Nephron progenitor cell (in vitro differentiated cells): ENCODE measurements at places on chromosomes 1 and 21.

GRCh38 chr21:37193676-37194075 is 73.5 kb downstream of the VPS26C start:
- DNase-seq = no peak

DNA sequence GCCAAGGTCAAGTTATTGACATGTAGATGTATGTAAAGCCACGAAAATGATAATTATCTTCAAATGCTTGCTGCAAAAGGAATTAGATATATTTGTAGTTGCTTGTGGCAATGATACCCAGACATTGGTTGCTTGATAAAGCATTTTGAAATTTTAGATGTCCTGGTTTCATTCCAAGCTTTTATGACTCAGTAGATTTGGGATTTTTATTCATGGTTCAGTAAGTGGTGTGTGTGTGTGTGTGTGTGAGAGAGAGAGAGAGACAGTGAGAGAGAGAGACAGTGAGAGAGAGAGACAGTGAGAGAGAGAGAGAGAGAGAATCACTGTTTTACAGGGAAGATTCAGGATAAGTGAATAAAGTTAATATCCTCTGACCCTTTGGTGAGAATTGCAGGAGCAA is 498.2 kb upstream of the C1orf87 start:
- DNase-seq = no peak

GRCh38 chr1:243323491-243323890 is 67.7 kb downstream of the SDCCAG8 start:
- DNase-seq = no peak

DNA sequence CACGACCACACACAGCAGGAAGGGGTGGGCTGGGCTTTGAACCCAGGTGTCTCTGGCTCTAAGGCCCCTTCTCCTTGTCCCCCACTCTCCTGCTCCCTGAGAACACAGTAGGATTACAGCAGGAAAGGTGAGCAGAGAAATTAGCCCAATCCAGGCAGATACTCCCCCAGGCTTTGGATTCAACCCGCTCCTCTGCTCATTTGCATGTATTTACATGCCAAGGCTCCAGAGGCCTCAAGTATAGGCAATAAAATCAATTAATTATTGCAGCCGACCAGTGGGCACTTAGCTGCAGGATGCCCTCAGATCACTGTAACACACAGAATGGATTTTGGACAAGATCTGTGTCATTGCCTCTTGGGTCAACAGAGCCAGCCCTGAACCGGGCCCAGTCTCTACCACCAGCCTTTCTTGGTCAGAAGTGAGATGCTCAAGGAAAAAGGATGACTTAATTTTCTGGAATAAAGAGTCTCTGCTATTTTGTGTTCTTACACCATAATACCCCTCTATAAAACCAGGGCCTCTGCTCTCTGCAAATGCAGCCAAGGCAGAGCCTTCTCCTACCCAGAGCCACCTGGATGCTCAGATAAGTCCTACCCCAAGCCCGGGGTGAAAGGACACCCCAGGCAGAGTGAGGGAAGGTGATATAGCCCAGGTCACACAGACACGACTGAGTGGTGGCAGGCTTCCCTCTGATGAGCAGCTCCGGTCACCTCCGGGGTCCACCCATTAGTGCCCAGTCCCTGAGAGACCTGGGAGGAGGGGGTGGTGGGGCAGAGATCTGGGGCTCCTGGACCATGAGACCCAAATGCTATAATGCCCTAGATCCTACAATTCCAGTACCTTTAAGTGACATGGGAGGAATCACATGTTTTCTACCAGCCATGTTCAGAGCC is 28.9 kb downstream of the MATN1 start:
- DNase-seq = no peak

DNA sequence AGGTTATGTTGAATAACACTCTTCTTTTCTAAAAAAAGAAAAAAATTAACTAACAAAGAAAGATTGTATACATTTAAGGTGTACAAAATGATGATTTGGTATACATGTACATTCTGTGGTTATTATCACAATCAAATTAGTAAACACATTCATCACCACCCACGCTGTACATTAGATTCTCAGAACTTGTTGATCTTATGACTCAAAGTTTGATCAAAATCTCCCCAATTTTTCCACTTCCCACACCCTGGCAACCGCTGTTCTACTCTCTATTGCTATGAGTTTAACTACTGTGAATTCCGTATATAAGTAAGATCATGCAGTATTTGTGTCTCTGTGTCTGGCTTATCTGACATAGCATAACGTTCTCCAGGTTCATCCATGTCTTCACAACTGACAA is 469.5 kb upstream of the CHRM3 start:
- DNase-seq = no peak

DNA sequence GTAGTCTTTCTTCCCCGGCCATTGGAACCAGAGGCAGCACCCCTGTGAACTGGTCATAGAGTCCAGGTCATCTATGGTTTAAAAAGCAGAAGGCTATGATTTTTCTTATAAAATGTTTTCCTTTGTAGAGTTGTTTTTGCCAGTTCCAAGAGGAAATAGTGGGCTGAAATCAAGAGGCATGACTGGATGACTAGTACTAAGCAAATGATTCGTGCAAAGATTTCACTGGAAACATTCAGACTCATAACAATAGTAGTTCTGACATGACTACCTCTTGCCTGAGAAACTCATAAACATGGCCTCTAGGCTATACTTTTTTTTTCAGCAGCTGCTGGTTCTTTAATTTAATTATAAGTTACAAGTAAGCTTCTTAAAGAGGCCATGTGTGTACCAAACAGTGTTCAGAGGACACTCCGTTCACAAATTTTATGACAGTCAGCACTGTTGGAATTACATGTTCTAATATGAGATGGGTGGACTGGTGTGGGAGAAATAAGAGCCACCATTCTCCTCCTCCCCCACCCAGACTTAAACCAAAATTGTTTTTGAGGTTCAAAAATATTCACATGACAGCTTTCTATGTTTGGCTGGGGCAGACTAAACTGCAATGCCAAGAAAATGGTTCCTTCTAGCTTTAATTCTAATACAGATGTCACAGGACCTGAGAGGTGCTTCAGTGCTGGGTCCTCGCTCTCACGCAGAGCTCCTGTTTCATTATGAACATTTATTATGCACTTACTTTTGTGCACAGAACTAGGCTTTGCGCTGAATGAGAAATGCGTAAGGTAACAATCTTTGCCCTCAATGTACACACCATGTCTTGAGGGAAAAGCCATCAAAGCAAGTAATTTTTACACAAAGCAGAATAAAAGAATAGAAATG is 147.5 kb downstream of the ZC3H11B start:
- no peak for DNase-seq

DNA sequence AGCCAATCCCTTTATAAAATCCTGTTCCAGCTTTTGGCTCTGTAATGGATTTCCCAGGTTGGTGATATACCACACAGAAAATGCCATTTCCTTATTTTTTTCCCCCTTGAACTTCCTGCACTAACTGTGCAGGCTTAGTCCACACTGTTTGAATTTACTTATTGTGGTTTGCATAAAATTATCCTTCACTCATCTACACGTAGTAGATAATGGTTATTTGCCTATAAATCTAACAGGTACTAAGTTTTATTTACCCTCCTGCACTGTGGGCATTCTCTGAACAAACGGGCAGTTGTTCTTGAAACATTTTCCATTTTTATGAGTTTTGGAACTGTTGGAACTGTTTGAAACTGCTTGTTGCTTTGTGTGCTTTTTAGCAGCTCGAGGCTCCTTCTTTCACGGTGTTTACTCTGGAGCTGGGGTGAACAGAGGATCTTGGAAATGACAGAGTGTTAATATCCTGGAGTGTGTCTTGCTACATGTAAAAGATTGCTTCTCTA is 23.0 kb upstream of the KIFAP3 start:
- DNase-seq = no peak

- no peak for DNase-seq
These were observed 2.2 kb downstream of the S100A2 start for GRCh38 chr1:153563483-153563901.

- DNase-seq = no peak
These were observed 9.5 kb upstream of the GTF2B start for GRCh38 chr1:88900883-88901282.

- DNase-seq = no peak
These were observed 33.0 kb downstream of the EPHA2 start for GRCh38 chr1:16122916-16123315.

DNA sequence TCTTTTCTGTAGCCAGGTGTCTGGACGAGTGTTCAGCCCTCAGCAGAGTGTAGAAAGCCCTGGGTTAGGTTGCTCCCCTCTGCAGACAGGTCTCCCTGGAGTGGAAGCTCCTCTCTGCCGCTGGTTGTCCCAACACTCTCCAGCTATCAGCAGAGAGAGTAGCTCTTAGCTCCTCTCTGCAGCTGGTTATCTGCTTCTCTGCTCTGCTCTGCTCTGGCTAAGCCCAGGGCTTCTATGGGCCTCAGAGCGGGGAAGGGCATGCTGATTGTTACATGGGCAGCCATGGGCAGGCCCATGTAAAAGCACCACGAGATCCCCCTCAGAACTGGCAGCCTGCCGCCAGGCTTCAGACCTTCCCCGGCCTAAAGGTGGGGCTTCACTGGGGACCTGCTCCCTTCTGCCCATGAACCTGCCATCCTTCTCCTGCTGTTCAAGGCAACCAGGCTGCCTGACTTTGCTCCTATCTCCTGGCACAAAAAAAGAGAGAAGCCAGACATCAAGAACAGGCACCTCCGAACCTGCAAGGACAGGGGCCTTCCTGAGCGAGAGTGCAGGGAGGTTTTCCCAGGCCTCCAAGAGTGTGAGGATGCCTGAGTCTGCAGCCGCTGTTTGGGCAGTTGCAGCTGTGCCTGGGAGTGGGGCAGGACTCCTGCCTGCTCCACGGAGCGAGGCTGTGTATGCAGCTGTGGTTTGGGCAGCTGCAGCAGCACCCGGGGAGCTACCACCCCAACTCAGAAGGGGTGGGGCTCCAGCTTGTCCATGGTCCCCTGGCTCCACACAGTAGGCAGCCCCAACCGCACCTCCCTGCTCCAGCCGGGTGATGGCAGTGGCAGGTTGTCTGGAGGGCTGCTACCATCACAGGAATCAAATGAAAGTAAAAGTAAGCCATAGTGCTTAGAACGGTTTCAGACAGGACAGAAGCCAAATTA is 973.7 kb downstream of the LTN1 start:
- no peak for DNase-seq

DNA sequence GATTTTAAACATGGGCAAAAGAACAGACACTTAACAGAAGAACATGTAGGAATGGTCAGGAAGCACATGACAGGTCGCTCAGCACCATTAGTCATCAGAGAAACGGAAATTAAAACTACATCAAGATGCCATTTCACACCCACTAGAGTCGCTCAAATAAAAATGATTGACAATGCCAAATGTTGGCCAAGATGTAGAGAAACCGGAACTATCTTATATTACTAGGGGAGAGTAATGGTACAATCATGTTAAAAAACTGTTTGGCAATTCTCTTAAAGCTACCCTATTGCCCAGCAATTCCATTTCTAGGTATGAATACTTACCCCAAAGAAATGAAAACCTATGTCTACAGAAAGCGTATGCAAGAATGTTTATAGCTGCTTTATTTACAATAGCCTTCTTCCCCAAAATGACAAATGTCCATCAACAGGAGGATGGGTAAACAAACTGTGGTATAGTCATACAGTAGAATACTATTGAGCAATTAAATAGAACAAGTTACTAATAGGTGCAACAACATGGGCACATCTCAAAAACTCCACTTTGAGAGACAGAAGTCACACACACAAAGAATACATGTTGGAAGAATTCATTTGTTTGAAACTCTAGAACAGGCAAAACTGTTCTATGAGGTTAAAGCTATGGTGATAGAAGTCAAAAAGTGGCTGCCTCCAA is 92.8 kb downstream of the ETS2 start:
- DNase-seq = no peak

- no peak for DNase-seq
These were observed 23.7 kb downstream of the UCK2 start for GRCh38 chr1:165851034-165851658.

DNA sequence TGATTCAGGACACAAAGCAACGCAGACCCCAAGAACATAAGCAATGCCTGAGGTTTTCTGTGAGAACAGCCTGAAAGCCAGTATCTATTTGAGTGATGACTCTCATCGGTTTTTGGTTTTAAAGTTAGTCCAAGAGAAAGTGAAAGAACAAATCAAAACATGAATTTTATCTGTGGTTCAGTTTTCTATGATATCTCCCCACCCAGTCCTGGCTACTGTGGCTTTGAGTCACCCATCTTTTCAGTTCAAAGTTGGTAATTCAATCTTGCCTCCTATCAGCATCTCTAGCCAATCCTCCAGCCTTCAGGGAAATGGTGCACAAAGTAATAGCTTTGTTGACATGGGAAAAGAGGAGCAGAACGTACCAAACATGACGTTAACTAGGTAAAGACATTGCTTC is 40.5 kb upstream of the KRTAP19-8 start:
- DNase-seq = no peak

- DNase-seq = peak; percentile 6
These were observed 108.0 kb downstream of the TNNI3K start for GRCh38 chr1:74343216-74343615.

DNA sequence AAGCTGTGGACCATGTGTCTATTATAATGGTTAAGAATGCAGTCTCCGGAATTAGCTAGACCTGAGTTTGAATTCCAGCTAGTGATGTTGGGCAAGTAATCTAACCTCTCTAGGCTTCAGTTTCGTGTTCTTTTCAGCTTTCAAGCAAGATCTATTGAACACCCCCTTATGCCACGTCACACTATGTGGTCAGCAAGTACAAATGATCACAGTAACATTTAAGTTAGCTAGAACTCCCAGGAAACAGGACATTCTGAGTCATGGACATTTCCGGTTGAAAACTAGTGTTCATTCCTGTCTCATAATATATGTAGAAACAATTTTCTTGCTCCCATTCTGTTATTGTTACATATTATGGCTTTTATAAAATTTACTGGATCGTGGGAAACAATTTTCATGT is 34.0 kb upstream of the NHLH2 start:
- no peak for DNase-seq

- DNase-seq = no peak
These were observed 6.6 kb downstream of the NID1 start for GRCh38 chr1:236058141-236058934.

GRCh38 chr1:117671781-117672501 is 66.1 kb downstream of the TENT5C start:
- peak; percentile 26 for DNase-seq

DNA sequence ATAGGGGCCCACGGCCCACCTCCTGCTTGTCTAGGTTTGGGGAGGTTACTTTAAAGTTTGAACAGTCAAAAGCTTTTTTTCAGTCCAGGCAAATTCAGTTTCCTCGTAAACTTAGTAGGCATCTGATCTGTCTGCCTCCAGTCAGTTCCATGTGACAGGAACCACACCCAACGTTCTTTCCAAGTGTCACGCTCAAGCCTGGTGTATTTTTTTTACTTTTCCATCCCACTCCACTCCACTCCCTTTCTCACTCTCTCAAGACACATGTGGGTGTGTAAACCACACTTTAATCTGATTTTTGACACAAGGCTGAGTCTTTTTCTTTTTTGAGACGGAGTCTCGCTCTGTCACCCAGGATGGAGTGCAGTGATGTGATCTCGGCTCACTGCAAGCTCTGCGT is 60.3 kb upstream of the GPR153 start:
- no peak for DNase-seq
